ENCODE measurements at places on chromosomes 13 and 19. TPM values are rescaled to one million over a fixed set of nuclear protein-coding genes. Genes with fewer than 3 reads are reported as not detected.

Gene NLRP7
- not detected for total RNA-seq

Gene NLRP11
- total RNA-seq = 0.86 TPM

DNA sequence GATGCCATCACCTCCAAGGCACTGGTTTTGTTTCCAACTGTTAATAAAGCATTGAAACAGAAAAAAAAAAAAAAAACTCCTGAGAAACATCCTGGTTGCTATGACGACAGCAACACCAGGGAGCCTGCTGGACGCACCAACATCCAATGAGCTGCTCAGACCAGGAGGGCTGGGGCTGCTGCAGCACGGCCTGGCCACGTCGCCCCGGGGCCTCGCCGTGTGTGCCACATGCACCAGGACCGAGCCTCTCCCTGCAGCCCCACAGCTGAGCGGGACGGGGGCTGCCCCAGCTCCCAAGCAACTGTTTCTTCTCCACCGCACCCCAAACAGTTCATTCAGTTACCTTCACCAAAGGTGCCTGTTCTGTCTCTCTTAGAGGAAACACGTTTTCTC is 54.5 kb downstream of the RASA3 start:
- no peak for DNase-seq

GRCh38 chr13:112983428-112984196 is 14.6 kb downstream of the MCF2L start:
- no peak for DNase-seq

Gene ZFR2
- total RNA-seq = 0.34 TPM

DNA sequence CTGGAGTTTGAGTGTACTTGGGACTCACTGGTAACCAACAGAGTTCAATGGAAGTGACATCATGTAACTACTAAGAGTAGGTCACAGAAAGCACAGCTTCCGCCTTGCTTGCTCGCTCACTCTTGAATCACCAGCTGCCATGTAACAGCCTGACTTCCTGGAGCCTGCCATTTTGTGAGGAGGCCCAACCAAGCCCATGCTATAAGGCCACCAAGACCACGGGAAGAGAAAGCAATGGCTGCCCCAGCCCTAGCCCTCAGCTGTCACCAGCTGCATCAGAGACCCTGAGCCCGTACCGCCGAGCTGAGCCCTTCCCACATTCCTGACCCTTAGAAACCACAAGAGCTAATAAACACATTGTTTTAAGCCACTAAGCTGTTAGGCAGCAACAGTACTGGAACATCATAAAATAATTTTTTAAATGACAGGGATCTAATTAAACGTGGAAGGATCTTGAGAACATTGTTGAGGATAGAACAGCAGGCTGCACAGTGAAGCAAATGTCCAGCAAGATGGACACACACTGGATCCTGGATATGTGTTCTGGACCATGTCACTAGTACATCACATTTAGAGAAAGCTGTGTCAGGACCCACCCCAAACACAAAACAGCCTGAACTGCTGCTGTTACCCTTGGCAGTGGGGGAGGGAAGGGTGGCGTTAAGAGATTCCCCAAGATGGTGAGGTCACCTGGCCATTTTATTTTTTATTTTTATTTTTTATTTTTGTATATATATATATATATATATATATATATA is 21.7 kb upstream of the LDLR start:
- no peak for DNase-seq

Gene PPP5C
- total RNA-seq = 102 TPM

Measured in HCT116 (cell line).